ENCODE measurements at places on chromosomes 7 and 10. TPM values are rescaled to one million over a fixed set of nuclear protein-coding genes. Genes with fewer than 3 reads are reported as not detected.
A peak's percentile ranks its signal among the peaks of the same experiment; 100 is the strongest.

GRCh38 chr7:6012355-6013104, 3.5 kb downstream of the AIMP2 start:
- no peak for DNase-seq

- DNase-seq = peak; percentile 59
Observed at GRCh38 chr7:22418251-22419046, 61.5 kb upstream of the RAPGEF5 start.

DNA sequence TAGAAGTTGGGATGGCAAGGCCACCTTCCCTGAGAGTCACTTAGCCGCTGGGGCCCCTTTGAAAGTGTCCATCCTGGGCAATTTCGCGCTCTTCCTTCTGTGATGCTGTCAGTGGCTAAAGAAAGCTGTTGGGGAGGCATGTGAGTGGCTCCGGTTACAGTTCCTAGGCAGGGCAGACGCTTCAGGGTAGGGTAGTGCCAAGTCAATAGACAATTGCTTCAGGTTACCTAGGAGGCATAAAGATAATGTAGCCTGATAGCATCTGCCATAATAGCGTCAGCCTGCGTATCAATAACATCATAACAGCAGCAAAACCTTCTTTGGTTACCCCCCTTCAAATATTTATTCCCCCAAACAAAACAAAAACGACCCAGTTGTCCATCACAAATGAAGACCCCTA, at the start of gene FAM107B:
TSS of gene FAM107B (minus strand) at position 101 of the 400 bp plus-strand sequence. CDS start 234 bp downstream, outside the sequence.
- DNase-seq = no peak

DNA sequence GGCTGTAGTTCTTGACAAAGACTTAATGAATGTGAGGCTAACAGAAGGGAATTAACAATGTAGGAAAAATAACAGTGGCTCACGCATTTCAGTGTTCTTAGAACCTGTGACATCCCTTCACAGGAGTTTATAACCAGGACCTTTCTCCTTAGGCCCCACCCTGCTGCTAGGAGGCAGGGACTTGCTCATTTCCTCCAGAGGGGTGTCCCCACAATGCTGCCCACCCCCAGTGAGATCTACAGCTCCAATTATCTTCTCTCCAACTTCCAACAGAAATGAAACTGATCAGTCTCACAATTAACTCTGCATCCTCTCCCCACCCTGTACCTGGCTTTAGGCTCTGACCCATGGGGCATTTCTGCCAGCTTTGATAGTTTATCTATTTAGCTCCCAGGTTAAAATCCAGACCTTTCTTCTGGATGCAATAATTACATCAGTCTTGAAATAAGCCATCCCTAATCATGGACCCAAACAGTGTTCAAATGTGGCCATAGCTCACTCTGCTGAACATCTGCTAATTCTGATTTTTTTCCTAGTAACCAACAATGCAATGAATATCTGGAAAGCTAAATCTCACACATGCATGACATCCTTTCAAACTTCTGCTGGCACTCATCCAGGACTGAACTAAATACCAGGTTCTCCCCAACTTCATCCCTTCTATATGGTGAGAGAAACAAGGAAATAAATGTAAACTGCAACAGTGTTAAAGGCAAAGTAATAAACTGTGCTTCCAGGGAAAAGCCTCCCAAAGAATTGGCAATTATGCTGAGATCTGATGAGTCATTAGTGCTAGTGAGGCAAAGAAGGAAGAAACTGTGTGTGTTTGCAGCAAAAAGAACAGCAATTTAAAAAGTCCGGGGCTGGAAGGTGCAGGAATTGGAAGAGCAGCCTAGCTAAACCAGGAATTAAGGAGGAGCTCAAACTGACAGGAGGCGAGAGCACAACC, 64.6 kb downstream of the HERPUD2 start:
- DNase-seq = peak; percentile 66

DNA sequence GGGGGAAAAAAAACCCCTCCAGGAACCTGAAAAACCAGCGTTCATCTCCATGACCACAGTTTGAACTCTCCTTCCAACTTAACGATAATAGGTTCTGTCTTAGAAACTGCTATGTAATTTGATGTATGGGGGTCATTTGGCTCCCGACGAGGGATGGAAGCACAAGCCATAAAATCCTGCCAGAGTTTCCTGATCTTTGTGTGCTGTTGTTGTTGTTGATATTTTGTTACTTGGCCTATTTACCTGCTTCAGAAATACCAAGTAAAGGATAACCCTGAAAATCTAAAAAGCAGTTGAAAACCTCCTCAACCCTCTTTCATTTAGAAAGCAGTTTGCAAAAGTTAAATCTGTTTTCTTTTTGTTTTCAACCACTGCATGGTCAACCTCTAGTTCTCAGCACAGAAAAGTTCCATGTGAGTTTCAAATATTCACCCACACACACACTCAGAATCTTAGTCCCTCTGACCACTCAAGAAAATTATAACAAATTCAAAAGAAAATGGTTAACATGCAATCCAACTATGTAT, 9.3 kb upstream of the HOXA2 start:
- no peak for DNase-seq

GRCh38 chr10:451021-451471, 238.4 kb downstream of the DIP2C start:
- peak; percentile 6 for DNase-seq

DNA sequence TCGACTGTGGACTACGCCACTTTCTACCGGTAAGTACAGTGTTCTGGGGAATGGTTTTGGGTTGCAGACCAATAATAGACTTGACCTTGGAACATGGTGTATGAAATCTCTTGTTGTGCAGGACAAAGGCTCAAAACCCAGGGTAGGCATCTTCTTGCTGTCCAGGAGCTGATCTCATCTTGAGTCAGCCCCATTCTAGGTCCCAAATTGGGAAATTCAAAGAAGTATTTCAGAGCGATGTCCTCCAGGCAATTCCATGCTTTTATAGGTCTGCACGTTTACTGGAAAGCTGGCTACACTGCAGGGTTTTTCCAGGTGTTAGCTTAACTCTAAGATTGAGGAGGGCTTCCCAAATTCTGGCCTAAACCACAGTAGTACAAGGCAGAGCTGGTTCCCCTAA, 180.7 kb downstream of the BMPER start:
- DNase-seq = no peak

DNA sequence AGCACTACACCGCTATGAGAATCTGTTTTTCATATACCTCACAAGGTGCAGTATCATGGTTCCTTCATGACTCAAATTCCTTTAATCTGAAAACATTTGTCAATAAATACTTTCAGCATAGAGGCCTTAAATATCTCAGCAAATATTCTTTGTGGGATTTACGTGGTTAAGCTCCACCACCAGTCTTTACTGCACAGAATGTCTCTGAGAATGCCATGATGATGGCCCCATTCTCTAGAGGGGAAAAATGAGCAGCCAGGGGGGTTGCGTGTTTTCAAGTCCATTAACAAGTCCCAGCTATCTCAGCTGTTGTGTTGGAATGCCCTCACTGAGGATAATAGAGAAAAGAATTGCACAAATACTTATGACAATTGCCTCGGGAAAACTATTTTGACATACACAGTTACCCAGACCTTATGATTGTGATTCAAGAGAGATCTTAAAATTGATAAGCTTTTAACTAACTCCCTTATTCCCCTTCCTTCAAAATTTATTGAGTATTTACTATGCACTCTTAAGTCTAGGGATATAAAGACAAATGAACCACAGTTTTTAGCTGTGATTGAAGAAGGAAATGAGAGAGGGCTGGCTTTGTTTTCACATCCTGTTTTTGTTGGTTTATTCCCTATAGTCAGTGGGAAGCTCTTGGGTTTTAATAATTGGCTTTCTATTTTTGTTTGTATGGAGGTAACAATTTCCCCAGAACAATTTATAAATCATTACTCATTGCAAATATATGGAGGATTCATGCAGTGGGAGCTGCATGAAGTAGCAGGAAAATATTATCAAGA, 176.5 kb upstream of the VWC2 start:
- DNase-seq = no peak

GRCh38 chr7:98617051-98617959, at the start of gene NPTX2:
TSS of gene NPTX2 (plus strand) at chr7:98617285. CDS start at chr7:98617462, 177 bp downstream.
- peak; percentile 96 for DNase-seq

GRCh38 chr7:77933394-77933793, 134.8 kb downstream of the PHTF2 start:
- peak; percentile 68 for DNase-seq

DNA sequence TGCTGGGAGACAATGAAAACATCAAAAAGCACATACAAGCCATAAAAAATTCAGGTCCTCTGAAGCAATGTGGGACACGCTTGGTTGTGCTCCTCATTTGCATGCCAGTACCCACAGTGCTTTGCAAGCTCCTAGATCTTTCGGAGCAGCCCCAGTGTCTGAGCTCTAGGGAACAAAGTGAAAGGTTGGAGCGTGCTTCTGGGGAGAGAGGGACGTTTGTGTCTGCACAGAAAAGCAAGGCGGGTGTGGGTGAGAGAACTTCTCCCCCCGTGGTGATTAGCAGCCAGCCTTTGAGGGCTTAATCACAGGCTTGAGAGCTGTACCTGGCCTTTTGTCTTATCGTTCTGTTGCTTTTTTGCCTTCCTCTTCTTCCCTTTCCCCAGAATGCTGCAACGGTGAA, 76.7 kb upstream of the HABP2 start:
- DNase-seq = no peak

DNA sequence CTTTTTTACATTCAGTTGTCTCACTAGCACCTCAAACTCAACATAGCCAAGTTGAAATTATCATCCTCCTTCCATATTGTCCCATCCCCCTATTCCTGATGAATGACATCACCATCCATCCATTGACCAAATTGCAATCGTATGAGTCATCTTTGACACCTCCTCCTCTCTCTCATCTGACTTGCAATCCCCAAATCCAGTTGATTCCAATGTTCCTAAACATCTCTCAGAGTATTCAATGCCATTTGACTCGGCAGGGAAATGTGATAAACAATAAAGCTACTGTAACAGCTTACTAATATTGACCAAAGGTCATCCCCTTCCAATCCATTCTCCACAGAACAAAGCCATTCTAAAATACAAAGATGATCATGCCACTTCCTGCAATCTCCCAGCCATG, 1047.8 kb downstream of the NRG3 start:
- no peak for DNase-seq

GRCh38 chr7:171912-172515, 20.4 kb upstream of the FAM20C start:
- DNase-seq = no peak

TMEM236 gene
- under 0.01 TPM for total RNA-seq

NEUROD6 gene
- total RNA-seq = not detected

IL6 gene
- not detected for total RNA-seq
